ENCODE measurements at places on chromosomes 6 and 20. TPM values are rescaled to one million over a fixed set of nuclear protein-coding genes. Genes with fewer than 3 reads are reported as not detected.

DNA sequence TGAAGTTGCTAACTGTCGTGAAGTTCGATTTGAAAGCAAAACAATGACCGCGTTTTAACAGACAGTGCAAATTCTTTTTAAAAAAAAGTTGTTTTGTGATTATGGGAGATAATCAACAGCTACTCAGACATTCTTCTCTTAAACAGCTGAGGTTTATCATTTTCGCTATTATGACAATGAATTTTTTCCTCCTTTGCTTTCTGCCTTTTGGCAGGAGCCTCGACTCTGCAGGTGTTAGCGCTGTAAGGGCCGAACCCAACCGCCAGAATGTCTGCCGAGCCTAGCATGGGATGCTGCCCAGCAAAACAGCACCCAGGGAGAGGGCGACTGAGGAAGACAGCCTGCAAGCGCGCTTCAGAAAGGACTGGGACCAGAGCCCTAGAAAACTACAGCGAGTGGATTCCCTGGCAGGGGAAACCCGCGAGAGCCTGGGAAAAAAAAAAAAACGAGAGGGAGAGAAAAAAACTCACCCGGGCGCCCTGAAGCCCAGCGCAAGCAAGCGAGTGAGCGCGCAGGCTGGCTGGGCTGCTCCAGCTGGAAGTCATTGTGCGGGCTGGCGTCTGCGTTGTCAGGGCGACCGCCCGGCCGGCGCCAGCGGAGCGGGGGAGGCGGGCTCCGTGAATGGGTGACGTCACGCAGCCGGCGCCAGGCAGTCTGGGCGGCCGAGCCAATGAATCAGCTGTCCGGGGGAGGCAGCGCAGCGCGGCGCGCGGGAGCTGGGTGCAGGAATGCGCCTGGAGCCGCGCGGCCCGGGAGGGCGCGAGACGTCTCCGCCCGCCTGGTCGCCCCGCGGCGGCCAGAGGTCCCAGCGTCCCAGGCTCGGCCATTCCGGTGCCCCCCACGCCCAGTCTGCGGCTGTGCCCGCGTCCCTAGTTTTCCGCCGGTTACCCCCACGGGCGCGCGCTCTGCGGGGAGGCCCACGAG lies 32.7 kb upstream of the ID4 start:
- peak overlapping the region; percentile 83 for H3K4me3 ChIP-seq
- DNase-seq: peak; percentile 93
- no peaks in the 10 kb centered on the region for H3K27me3 ChIP-seq
- no peaks in the 10 kb centered on the region for H3K36me3 ChIP-seq
- H3K4me1 ChIP-seq: peaks cover 21% of the 10 kb centered on the region

- H3K36me3 ChIP-seq: no peaks in the 10 kb centered on the region
- H3K4me3 ChIP-seq: no peak overlapping the region
- no peaks in the 10 kb centered on the region for H3K27me3 ChIP-seq
- peaks cover 12% of the 10 kb centered on the region for H3K4me1 ChIP-seq
- no peak for DNase-seq
- H3K27ac ChIP-seq: no peak overlapping the region
These were observed 5.6 kb upstream of the APMAP start for GRCh38 chr20:24998121-24998520.

DNA sequence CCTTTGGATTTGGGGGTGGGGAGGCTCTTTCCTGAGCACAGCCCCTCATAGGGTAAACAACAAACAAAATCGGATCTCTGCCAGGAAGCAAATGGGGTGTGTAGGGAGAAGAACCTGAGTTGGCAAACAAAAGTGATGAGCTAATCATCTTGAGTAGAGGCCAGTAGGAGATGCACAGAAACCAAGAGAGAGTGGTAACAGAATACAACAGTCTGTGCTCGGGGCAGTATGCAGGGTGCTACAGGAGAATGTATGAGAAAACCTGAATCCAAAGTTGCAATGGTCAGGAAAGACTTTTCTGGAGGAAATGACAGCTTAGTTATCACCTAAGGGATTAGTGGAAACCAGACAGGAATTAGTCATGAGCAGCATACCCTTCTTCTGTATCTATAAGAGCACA lies 177.8 kb downstream of the CDKAL1 start:
- H3K27me3 ChIP-seq: no peaks in the 10 kb centered on the region
- no peaks in the 10 kb centered on the region for H3K36me3 ChIP-seq
- no peak overlapping the region for H3K27ac ChIP-seq
- peaks cover 1% of the 10 kb centered on the region for H3K4me1 ChIP-seq

GRCh38 chr20:11316244-11316643 lies 601.4 kb upstream of the BTBD3 start:
- no peak overlapping the region for H3K4me3 ChIP-seq
- no peak for DNase-seq
- H3K36me3 ChIP-seq: no peaks in the 10 kb centered on the region
- H3K27ac ChIP-seq: no peak overlapping the region
- no peaks in the 10 kb centered on the region for H3K27me3 ChIP-seq
- H3K4me1 ChIP-seq: no peaks in the 10 kb centered on the region

- H3K36me3 ChIP-seq: no peaks in the 10 kb centered on the region
- H3K4me1 ChIP-seq: no peaks in the 10 kb centered on the region
- no peaks in the 10 kb centered on the region for H3K27me3 ChIP-seq
- H3K4me3 ChIP-seq: no peak overlapping the region
These were observed 361.6 kb upstream of the MARCKS start for GRCh38 chr6:113495521-113495920.

DNA sequence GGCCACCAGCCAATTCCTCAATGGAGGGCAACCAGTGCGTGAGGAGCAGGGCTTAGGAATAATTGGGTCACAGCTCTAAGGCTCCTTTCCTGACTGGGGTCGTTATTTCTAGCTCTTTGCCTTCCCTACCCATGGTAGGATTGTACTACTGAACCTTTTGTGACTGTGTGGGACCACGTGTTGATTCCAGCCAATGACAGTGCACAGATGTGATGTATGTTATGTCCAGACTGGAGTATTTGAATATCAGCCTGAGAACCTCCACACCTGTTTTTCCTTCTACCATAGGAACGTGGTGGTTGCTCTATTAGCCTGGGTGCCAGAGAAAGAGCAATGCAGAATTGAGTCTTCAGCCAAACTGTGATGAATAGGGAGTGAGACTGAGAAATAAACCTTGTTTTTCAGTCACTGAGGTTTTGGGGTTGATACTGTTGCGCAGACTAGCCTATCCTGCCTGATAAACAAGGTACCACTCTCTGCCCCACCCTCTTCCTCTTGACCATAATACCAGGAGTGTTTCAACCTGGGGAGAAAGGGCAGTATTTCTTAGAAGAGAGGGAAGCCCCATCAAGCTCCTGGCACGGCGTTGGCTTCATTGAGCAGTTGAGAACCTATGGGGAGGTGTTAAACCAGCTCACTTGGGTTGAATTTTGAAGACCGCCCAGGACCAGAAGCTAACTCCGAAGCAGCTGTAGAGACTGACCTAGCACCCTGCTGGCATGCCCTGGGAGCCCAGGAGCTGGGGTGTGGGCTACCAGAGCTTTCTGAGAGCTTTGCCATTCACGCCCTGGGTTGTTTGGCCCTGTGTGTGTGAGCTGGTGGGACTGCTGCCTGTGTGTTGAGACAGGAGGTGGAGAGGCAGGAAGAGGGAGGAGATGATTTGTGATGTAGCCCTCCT lies 105.5 kb upstream of the BACH2 start:
- no peaks in the 10 kb centered on the region for H3K4me1 ChIP-seq
- H3K27ac ChIP-seq: no peak overlapping the region
- no peaks in the 10 kb centered on the region for H3K27me3 ChIP-seq

Gene HLA-DPB1
- polyA plus RNA-seq: 1.0 TPM

Gene IL20RA
- 0.29 TPM for polyA plus RNA-seq

Gene DACT2
- polyA plus RNA-seq: not detected

Gene CFB
- 42.1 TPM for polyA plus RNA-seq

Gene MOG
- not detected for polyA plus RNA-seq

Gene BCAS4
- polyA plus RNA-seq: 43.8 TPM

Data from SK-N-SH (cell line).